Central memory CD4-positive, alpha-beta T cell (primary cell): ENCODE measurements at places on chromosomes 4 and X.

- no peak for DNase-seq
Measured at GRCh38 chrX:12975670-12975965, 708 bp downstream of the TMSB4X start.

DNA sequence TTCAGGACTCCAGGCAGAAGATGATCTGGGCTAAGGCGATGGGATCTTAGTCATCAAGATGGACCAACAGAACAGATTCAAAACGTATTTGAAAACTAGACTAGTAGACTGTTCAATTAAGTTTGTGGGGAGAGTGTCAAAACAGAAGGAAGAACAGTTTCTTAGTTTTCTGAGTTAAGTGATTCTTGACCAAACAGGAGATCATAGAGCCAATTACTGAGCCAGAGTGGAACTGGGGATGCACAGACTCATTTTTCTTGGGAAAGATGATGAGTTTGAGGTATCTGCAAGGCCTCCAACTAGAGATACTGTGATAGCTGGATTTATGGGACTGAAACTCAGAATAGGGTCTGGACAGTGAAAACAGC lies 119.5 kb downstream of the REELD1 start:
- no peak for DNase-seq

DNA sequence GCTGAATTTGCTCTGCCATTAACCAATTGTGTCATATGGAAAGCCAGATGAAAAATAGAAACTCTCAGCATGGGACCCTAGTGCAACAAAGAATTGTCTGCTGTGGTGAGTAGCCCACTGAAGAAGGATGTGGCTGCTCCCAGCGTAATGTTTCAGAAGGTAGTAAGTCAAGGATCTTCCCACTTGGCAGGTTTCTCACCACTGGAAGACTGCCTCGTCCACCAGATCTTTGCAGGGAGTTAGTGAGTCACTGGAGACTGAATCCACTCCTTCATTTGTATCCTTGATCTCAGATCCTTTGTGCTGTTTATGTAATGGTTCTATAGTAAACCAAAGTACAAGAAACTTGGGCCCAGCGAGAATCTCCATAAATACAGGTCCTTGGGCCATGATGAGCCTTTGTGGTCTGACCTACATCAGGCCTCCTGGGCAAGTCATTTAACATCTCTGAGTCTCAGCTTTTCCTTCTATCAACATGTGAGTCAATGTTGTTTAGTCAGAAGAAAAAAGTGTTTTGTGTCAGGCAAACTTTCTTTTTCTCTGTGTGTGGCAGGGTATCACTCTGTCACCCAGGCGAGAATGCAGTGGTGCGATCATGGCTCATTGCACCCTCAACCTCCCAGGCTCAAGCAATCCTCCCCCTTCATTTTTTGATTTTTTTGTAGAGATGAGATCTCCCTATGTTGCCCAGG lies 78.0 kb upstream of the CCDC160 start:
- DNase-seq: no peak

- DNase-seq: no peak
Measured at GRCh38 chr4:14149176-14150053, 521.9 kb upstream of the BOD1L1 start.

GRCh38 chr4:146649232-146649631 lies 10.5 kb downstream of the POU4F2 start:
- DNase-seq: no peak

GRCh38 chrX:65508851-65509250 lies 25.7 kb downstream of the LAS1L start:
- no peak for DNase-seq

DNA sequence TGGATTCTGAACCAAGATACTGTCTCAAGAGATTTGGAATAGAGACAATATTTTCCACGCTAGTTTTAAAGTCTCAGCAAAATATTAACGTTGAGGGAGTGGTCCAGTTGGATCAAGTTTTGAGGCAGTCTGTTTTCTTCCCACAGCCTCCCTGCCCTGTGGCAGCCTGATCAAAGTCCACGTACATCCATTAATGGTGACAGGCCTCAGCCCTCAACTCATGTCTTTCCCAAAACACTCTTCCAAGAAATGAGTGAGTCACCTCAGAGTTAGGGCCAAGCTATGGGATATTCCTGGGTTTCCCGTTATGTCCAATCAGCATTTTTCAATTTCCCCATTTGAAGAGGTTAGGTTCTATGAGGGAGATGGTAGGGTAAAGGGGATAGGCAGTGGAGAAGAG lies 28.5 kb downstream of the EGFL6 start:
- no peak for DNase-seq

DNA sequence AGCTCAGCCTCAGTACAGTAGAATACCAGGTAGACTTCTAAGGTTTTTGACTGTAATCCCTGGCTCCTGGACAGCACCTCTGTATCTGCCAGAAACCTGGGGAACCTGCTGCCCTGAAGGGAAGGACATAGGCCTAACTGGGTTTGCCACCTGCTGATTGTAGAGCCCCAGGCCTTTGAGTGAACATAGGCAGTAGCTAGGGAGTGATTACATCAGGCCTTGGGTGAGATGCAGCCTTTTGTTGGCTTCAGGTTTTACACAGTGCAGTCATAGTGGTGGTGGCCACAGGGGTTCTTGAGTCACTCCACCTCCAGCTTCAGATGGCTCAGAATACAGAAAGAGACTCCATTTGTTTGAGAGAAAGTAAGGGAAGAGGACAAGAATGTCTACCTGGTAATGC lies 19.3 kb downstream of the IQCM start:
- no peak for DNase-seq

DNA sequence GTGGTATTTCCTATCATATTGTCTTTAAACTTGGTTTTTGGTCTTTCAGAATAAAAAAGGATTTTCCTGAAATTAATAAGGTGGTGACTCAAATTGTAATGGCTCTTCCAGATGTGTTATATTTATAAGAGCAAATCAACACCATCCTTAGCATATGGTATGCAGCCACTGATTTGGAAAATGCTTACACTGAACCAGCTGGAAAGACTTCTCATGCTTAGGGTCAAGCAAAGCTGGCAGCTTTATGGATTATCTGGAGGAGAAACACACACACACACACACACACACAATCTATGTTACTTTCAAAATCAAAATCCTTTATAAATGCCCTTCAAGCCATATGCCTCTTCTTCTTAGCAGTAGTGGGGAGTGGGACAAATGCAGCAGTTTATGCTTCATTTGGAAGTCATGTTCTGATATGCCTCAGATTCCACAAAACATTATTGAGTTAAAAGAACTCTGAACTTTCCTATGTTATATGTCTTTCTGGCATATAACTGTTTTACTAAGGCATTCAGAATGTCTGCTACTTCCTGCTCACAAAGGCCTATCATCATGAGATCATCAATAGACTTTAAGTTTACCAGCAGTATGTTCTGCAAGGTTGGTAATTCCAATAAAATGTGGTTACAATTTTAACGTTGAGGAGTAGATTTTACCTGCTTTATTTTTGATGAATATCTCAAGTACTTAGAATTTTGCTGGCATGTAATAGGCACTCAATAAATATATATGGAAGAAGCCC lies 72.9 kb upstream of the PRDM5 start:
- no peak for DNase-seq

DNA sequence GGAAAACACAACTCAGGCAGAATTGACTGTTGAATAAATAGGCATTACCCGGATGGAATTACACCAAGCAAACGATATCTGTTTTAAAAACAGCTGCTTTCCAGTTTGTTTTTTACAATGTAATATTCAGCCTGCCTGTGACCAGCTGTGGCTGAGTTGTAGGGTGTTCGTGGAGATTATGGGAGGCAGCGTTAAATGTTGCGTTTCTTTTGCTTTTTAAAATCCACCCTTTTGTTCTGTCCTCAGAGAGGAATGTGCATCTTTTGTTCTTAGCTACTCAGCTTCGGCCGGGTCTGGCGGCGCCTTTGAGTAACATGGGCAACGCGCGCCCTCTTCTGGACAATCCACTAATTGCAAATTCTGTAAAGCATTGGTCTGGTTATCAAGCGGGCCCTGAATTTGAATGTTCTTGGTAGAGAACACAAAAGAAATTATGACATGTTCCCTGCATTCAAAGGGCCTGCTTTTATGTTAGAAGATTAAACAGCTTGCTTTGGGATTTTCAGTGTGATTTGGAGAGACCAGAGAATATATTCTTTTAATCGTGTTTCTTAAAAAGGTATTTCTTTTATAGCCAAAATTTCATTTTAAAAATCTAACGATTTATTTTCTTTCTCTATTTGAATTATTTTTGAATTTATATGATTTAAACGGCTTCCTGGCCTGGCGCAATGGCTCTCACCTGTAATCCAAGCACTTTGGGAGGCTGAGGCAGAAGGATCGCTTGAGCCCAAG lies 76.3 kb upstream of the TRIM2 start:
- DNase-seq: peak; percentile 77

GRCh38 chr4:135354876-135355275 lies 1153.3 kb upstream of the PABPC4L start:
- DNase-seq: no peak

DNA sequence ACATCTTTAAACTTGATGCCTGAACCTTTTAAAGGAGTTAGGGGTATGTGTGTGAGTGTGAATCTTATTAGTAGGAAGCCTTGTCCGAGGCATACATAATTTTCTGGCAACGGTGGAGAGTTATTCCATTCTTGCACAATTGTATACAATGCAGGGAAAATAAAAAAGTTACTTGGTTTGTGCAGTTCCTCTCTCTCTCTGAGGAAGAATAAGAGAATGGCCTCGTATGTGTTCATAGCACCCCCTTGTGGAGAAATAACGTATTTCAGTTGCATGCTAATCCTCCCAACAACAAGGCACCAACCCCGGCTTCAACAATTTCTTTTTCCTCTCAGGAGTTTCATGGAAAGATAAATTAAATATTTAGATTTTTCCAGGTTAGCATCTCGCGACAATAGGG lies 33.7 kb upstream of the FGF13 start:
- peak; percentile 29 for DNase-seq

GRCh38 chr4:20711335-20711734 lies 11.1 kb downstream of the PACRGL start:
- no peak for DNase-seq

- DNase-seq: no peak
Measured at GRCh38 chrX:120839491-120839890, 36.2 kb downstream of the CT47B1 start.

GRCh38 chrX:14673764-14674163 lies 144.4 kb downstream of the GLRA2 start:
- DNase-seq: no peak

- no peak for DNase-seq
Measured at GRCh38 chr4:109589119-109589518, 29.1 kb downstream of the MCUB start.

DNA sequence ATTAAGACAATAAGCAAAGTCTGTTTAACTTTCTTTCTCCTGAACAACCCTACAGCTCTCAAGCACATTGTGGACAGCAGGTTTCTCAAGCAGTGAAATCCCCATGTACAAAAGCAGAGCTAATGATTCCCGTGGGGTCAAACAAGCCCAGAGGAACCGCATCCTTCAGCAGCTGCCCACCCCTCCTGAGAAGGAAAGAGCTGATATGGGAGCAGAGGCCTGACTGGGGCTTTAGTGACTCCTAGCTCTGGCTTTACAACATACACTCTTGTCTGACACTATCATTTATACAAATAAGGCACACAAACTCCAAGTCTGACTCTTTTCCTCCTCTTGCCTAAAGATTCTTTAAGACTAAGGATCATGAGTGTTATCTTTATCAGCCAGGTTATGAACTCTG lies 32.8 kb downstream of the HDAC8 start:
- DNase-seq: no peak

GRCh38 chr4:41215155-41215554 lies 813 bp upstream of the APBB2 start:
- DNase-seq: no peak

DNA sequence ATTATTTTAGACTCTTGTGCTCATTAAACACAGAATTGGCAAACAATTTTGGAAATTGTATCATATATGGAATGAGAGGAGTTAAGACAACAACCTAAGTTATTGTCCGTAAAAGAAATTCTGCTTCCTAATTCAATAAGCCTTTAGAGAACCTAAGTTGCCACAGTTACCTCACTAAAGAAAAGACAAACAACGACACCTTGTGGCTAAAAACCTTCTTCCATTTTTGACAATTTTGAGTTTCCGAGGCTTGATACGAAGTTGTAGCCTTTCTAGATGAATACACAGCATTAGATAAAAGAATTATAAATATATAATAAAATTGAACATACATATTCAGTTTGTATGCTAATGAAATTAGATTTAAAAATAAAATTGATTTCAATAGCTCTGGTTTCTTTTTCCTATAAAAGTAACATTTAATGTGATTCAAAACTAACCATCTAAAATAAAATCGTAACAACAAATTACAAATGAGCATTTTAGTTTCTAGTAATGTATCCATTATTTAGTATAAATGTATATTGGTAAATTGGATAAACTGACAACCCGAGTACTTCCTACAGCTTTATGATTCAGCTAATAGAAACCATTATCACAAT lies 275.1 kb downstream of the GPM6A start:
- no peak for DNase-seq

DNA sequence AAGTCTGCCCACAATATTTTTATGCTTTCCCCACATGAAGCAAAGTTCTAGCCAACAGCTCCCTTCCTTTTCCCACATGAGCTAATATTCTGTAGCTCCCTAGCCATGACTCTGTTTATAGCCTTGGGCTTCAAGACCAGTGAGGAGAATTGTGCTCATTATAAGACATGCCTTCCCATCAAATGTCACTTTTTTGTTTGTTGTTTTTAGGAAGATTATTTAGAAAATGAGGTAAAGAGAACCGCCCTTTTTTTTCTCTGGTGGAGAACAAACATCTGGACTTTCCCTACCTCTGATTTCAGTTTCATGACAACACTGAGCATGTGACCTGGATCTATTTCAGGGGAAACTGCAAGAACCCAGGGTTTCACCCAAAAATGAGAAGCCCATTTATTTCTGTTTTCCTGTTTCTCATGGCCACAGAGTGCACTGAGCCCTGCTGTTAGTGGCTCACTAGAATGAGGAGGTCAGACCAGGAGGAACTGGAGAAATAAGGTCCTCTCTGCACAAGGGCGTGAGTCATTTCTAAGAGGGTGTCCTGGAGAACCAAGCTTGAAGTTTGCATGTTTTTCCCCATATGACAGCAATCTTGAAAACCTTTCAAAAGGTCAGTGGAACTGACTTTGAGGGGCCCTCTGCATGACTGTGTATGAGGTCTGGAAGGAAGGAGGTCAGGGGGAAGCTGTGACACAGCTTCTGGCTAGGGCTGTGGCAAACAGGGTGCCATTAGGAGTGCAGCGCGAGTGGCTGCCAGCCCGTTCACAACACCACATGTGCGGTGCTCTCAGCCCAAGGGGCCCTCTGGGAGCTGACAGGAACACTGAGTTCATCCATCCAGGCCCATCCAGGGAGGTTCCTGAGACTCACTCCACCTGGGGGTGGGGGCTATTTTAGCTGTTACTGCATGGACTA lies 55.2 kb downstream of the CHST7 start:
- DNase-seq: no peak

DNA sequence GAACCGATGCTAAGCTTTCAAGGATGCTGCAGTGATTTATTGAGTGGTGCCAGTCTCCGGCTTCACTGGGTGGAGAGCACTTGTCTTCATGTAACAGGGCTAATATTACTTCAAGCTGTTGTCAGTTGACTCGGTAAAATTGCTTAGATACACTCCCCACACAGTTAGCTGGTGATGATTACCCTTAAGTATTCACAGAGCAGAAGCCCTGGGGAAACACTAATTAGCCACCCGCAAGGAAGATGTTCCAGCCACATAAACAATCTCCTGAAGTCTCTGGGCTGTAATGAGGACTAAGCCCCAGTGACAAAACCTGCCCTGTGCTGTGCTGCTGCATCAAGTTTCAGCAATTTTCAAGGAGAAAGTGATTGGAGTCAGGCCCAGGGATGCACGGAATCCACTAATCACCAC lies 37.3 kb upstream of the GK2 start:
- DNase-seq: no peak

GRCh38 chr4:81447566-81448229 lies 24.0 kb downstream of the RASGEF1B start:
- no peak for DNase-seq

GRCh38 chr4:1463927-1464540 lies 57.8 kb upstream of the NKX1-1 start:
- no peak for DNase-seq
